ENCODE measurements at places on chromosomes 2 and 18. TPM values are rescaled to one million over a fixed set of nuclear protein-coding genes. Genes with fewer than 3 reads are reported as not detected.

The LBX2 gene
- 0.52 TPM for polyA plus RNA-seq

GRCh38 chr18:59873641-59874040, 26.2 kb upstream of the PMAIP1 start:
- no peak for DNase-seq

GRCh38 chr18:49082714-49083688, 132.2 kb upstream of the SMAD7 start:
- DNase-seq, result no peak

DNA sequence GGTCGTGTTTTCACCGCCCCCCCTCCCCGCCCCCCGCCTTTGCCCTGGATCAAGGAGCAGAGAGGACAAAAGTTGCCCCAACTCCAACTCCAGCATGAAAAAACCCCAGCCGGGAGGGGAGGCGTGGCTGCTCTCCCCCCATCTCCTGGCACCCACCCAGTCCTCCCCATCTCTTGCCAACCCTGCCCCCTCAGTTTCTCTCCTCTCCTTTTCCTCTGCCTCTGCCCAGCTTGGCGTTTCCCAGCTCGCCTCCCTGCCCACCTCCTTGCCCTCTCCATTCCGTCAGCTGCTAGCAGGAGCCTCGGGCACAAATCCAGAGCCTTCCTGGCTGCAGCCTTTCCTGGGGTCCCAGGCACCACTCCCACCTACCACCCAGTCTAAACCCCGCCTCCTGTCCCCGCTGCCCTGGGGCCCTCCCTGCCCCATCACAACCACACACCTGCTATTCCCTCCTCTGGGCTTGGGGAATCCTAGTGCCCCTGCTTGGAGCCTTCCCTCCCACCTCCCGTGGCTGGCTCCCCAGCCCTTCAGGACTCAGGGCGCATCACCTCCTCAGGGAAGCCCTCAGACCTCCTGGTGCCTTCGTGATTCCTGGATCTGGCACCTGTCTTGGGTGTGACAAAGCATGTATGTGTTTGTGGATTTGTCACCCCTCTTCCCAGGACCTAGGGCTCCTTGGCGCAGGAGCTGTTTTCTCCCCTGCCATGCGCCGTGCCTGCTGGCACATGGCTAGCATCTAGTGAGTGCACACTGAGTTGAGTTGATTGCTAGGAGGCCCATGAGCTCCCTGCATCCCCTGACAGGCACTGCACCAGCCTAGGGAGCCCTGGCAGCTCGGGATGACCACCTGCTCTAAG, 209.1 kb downstream of the TFCP2L1 start:
- no peak for DNase-seq

DNA sequence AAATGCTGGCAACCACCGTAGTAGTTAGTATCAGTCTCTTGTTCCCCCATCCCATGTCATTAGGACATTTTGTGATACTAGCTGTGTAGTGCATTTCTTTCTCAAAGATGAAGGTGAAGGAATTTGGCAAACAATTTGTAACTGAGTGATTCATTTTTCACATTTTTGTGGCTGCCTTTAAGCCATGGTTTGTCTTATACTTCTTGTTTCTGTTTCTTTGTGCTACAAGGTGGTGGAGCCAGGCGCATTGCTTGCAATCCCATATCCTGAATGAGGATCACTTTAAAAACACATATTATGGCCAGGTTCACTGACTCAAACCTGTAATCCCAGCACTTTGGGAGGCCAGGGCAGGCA, 40.6 kb downstream of the GPD2 start:
- DNase-seq, result no peak

DNA sequence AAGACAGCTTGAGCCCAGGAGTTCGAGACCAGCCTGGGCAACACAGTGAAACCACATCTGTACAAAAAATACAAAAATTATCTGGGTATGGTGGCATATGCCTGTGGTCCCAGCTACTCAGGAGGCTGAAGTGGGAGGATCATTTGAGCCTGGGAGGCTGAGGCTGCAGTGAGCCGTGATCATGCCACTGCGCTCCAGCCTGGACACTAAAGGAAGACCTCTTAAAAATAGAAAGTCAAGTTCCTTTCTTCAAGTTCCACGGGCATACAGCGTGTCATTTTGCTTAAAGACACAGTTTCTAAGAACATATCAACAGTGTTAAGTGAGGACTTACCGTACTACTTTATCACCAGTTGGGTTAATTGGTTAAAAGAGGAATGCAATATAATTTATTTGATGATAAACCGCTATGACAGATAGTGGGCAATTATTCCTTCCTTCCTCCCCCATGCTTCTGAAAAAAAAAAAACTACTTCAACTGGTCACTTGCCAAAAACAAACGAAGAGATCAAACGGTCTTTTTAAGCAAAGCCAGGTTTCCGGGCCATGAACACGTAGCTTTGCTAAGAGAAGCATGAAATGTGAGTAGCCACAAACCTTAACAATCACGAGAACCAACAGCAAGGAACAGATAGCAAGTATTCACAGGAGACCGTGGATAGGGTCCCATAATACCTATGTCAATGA, 21.4 kb downstream of the AP1S3 start:
- DNase-seq, result no peak

The MERTK gene
- polyA plus RNA-seq, result 4.4 TPM

The WNT10A gene
- 0.23 TPM for polyA plus RNA-seq

- peak; percentile 49 for DNase-seq
These were observed 61.2 kb downstream of the ACYP2 start for GRCh38 chr2:54176577-54176976.

DNA sequence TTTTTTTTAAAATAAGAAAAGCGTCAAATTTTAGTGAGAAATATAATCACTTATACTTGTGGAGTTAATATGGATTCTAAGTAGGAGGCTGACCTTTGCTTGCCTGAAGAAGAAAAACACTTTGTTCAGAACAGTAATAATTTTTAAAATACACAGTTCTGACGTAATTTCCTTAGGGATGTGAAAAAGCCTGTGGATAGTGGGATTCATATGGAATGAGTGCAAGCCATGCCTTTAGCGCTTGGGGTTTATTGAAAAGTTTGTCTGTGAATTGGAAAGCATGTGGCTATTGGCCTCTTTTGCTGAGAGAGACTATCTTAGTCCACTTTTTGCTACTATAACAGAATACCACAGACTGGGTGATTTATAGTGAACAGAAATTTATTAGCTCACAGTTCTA, 151.3 kb downstream of the CCDC85A start:
- DNase-seq, result peak; percentile 17

DNA sequence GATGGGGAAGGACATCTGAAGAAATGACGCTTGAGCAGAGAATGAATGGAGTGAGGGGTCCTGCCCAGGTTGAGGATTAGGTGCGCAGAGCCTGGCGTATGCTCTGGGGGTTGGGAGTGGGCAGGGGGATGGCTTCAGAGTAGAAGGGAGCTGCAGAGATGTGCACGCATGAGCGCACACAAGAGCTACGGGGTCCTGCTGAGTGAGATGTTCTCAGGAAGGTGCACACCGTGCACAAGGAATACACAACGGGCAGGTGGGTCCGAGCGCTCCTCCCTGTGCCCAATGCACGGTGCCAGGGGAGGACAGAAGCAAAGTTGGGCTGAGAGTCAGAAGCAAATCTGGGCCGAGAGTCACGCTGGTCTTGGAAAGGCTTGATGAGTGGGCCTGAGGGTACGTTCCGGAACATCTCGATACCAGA, 25.5 kb downstream of the TWIST2 start:
- DNase-seq, result no peak

DNA sequence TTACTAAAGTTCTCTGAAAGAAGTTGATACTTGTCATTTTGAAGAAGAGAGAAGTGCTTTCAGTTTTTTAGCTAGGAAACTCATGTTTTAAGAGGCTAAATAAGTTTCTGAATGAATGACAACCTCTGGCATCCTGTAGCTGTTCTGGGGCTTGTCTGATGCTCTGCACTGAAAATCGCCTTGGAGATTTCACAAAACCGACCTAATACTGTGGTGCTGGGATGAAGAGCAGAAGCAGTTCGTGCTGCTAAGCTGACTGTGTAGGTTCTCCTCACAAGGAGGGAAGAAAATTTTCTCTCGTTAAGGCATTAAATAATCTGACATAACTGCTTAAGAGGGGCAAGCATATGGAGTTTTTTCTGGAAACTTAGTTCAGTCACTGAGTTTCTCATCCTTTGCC, 193.2 kb downstream of the LTBP1 start:
- DNase-seq, result no peak

DNA sequence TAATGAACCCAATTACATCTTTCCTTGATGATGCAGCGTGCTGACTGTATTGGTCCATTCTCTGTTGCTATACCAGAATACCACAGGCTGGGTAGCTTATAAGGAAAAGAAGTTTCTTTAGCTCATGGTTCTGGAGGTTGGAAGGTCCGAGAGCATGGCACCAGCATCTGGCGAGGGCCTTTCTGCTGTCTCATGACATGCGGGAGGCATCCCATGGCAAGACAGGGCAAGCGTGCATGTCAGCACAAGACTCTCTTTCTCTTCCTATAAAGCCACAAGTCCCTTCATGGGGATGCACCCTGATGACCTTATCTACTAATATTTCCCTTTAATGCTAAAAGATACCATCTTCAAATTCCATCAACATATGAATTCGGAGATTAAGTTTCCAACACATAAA, 122.8 kb upstream of the FHL2 start:
- DNase-seq, result no peak

GRCh38 chr2:200051611-200051945, 96.2 kb downstream of the MAIP1 start:
- DNase-seq, result no peak

The FBLN7 gene
- 8.5 TPM for polyA plus RNA-seq

All from hindlimb muscle (tissue), 1 donor.